ENCODE measurements at places on chromosomes 6 and 20. TPM values are rescaled to one million over a fixed set of nuclear protein-coding genes. Genes with fewer than 3 reads are reported as not detected.

Gene TRIM10
- total RNA-seq = 0.38 TPM

Gene RAB44
- total RNA-seq = 0.05 TPM

Gene DEF6
- total RNA-seq = 103 TPM

Gene ELOVL2
- total RNA-seq = not detected

Gene EFCAB8
- total RNA-seq = 0.24 TPM

Gene BMP2
- not detected for total RNA-seq

Gene C6orf52
- total RNA-seq = 2.4 TPM

- peak; percentile 16 for DNase-seq
These were observed 634 bp downstream of the ITPA start for GRCh38 chr20:3209946-3210317.

- no peak for DNase-seq
These were observed 14.9 kb downstream of the IL17A start for GRCh38 chr6:52201046-52201445.

DNA sequence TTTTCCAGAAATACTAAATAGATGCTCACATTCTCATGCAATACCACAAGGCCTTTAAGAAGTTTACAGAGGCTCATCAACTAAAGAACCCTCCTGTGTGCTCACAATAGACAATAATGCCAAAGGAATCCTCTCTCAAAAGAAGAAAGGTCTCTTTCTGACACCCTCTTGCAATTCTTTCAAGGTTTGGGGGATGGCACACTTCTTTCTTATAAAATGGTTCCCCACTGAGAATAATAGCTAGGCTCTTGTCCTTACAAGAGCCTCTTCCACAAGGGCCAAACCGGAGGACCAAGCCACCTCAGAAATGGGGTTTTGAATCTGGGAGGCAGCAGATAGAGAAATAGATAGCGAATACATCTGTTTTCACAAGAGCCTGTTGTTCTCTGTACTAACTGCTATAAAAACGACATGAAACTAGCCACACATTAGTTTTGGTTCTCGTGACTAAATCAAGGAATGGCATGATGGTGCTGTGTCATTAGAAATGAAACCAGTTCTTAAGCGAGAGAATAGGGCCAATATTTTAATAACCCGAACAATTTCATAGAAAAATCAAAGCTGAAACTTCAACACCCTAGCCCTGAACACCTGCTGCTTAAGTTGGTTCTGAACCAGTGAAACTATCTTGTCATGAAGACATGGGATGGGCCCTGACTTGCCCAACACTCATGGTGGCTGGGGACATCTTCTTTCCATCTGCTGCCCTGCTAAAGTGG lies 81.1 kb downstream of the PRDM1 start:
- no peak for DNase-seq

DNA sequence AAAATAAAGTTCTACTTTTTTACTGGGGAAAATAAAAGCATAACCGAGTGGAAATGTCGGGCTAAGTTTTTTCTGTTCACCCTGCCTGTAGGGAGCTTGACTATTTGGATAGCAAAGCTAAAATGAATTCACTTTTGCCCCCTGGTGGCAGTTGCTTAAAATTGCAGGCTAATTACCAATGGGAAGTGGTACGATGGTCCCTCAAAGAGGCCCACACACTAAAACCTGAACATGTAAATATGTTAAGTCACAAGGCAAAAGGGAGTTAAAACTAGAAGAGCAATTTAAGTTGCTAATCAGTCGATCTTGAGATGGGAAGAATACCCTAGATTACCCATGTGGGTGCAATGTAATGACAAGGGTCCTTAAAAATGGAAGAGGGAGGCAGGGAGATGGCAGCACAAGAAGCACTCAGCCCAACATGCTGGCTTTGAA lies 916 bp upstream of the SUN5 start:
- peak; percentile 25 for DNase-seq

DNA sequence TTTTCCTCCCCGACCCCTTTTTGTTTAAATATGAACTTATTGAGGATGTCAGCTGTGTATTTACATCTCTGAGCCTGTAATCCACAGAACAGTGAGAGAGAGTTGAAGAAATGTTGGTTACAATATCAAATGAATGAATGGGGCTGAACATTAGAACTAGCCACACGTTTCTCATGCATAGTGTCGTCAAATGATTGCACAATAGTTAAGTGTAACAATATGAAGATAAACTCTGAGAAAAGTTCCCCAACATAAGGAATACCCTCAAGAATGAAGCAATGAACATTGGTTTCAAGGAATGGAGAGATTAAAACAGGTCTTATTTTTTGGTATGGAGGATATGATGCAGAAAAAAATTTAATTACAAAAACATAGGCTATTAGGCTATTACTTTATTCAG lies 100.5 kb upstream of the DTNBP1 start:
- no peak for DNase-seq

GRCh38 chr6:38086346-38086745 lies 266.8 kb downstream of the ZFAND3 start:
- DNase-seq = no peak

DNA sequence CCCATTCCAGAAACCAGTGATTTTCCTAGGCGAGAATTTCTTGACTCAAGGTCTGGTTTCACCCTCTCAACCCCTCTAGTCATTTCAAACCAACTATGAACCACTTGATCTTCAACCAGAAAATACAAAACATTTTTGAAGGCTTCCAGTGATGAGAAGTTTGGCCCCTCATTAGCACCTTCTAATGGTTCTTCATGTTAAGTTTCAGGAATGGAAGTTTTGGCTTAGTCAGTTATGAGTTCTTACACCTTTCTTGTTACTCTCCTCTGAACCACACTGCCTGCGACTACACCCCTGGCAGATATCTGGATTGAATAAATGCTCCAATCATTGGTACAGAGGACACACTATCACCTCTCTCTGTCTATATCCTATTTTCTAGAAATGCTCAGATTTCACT lies 67.2 kb downstream of the GJA10 start:
- DNase-seq = no peak

GRCh38 chr20:19250346-19250745 lies 37.9 kb downstream of the SLC24A3 start:
- no peak for DNase-seq

GRCh38 chr6:151847064-151847463 lies 39.6 kb downstream of the ESR1 start:
- peak; percentile 18 for DNase-seq

DNA sequence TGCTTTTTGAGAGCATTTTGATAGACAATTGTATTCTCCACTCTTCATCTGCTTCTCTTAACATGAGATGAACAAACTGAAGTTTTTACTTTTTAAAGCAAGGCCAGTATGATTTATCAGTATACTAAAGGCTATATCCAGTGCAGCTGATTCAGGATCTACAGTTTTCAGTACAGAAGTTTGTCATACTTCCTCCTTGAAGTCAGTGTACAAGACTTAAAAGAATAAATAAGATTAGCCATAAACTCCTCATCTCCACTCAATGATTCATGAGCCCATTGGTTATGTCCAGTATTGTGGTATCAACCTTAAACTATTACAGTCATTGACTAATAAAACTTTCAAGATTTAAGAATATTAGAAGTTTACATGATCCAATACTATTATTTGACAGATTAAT lies 374.8 kb upstream of the EPHA7 start:
- no peak for DNase-seq

GRCh38 chr20:31897541-31897940 lies 27.1 kb downstream of the TTLL9 start:
- DNase-seq = no peak

DNA sequence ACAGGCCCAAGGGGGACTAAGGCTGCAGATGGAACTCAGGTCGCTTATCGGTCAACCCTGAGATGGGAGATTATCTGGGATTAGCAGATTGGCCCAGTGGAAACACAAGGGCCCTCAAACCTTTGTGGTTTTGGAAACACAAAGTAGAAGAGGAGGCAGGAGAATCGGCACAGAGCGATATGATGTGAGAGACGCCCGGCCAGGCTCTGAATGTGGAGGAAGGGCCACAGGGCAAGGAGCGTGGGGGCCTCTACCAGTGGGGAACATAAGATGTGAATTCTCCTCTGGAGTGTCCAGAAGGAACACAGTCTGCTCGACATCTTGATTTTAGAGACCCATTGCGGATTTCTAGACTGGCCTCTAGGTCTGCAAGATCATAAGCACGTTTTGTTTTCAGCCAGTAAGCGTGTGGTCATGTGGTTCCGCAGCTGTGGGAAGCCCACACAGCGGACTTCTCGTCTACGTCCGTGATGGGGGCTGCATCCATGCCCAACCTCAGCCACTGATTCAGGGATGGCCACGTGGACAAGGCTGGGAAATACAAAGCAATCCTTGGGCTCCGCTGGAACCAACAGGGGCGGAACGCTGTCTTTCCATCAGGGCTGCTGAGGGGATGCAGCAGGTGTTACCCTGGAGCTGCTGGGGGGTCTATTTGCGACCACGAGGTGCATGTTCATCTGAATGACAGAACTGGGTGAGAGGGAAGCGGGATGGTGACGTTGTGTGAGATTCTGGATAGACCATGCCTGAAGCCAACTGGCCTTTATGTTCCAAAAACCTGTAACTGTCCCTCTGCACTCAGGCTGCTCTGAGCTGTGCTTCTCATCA lies 127.6 kb upstream of the PMEPA1 start:
- DNase-seq = no peak

GRCh38 chr6:140046016-140046632 lies 671.7 kb upstream of the CITED2 start:
- no peak for DNase-seq

DNA sequence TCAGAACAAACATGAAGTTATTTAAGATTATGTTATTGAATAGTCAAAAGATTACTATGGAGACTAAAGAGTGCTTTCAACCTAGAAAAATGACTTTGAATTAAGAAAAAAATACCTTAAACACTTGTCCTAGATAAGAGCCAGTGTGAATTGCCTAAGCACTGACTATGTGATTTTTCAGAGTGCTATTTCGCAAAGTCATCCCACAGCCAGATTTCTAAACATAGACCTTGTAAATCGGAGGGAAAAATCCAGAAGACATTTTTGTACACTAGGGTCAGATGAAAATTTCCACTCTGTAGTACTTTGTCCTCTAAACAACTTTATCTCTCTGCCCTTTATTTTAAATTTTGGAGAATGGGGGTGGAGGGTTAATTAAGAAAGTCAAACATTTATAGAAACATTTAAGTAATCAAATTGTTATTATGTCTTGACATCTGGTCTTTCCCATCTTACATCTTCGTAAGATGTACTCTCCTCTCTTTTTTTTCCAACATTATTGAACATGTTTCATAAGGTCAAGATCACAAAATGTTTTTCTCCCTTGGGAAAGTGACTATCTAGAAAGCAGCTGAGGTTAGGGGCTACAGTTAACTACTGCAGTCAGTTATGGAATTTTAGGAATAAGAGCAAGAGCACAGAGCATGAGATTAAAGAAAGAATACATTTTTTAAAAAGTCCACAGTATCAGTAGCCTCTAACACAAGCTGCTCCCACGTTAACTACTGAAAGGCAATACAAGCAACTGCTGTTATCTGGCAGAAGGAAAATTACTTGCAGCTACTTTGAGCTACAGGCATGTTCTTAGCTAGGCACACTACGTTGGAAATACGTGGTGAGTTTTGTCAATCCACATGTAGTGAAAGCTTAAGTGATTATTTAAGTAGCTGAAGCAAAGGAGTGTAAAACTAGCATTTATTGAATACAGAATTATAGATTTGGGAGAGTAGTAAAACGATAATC lies 648.5 kb downstream of the HTR1B start:
- no peak for DNase-seq

DNA sequence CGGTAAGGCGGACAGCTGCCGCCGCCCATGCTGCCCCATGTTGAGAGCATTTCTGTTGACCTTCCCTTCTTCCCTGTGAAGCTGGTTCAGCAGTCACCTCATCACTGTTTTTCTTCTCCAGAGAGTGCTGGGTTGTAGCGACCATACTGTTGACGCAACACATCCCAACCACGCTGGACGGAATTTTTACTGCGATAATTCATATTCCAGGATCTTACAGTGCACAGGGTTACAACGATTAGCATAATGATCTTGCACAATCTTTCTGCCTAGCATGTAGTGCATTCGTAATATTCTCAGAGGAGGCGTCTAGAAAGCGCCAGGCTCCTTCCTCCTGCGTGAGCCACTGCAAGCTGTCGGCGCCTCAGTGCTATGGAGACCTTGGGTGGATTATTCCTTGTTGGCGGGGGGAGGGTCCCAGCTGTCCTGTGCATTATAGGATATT lies 137.0 kb downstream of the MTHFD1L start:
- no peak for DNase-seq

DNA sequence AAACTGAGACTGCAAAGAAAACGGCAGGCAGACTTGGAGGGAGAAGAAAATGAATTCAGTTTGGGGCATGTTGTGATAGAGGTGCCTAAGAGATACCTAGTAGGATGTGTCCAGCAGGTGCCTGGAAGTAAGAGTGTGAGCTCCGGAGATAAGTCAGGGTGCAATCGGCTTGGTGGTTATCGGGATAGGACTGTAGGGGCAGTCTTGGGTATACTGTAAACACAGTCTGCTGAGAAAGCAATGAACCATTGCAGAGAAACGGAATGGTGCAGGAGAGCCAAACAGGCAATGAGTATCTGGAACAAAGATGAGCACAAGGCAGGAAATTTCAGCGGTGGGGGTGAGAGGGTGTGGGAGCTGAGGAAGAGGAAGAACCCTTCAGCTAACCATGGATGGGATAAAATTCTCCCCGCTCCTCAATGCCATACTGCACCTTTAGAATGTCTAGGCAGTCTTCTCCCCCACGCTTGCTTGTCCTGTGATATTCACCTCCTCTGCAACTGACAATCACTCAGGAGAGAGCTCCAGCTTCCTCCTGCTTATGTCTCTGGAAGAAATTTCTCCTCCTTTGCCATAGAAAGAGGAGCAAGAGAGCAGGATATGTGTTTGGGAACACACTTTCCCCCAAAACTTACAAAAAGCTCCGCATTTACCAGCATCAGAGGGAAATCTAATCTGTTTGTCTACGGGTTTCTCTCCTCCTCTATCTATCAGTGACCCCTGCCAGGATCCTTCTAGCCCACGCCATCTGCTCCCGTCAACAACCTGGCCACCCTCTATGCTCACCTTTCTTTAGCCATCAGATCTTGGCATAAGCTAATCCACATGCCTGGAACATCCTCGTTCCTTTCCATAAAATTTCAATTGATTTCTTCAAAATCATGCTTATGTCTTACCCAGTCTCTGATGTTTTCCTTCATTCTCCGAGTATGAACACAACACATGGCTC lies 381.7 kb upstream of the JARID2 start:
- DNase-seq = no peak

GRCh38 chr20:23114018-23114417 lies 27.9 kb upstream of the CD93 start:
- DNase-seq = no peak

DNA sequence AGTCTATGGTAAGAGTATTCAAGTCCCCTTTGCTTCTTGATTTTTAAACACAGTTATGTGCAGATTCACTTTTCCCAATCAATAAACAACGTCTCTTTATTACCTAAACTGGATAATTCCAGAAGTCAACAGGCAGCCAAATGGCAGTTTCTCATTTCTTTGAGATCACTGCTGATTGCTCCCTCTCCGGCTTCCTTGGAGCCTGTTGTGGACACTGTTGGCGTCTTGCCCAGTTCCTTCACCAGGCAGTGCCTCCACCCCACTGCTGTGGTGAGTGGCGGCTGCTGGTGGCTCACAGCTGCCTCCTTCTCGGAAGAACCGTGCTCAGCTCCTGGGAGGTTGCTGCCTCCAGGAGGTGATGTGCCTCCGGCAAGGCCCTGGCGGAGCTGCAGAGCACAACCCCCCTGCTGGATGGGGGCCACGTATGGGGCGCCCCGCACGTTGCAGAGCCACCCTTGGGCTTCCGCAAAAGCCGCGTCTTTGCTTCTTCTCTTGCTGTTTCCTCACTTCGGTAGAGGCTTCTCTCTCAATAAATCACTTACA lies 105.1 kb upstream of the CNKSR3 start:
- DNase-seq = no peak

- no peak for DNase-seq
These were observed 180.6 kb downstream of the TBX18 start for GRCh38 chr6:84583784-84584183.

All from activated CD4-positive, alpha-beta memory T cell treated with anti-CD3 and anti-CD28 coated beads for 36 hours (primary cell).